ENCODE measurements at places on chromosomes 16 and 17.

GRCh38 chr16:78122774-78123315 lies 23.4 kb downstream of the WWOX start:
- DNase-seq = peak; percentile 11

- no peak for DNase-seq
These were observed 335.8 kb downstream of the WWOX start for GRCh38 chr16:78435260-78435659.

GRCh38 chr17:68437979-68438822 lies 19.1 kb downstream of the WIPI1 start:
- no peak for DNase-seq

DNA sequence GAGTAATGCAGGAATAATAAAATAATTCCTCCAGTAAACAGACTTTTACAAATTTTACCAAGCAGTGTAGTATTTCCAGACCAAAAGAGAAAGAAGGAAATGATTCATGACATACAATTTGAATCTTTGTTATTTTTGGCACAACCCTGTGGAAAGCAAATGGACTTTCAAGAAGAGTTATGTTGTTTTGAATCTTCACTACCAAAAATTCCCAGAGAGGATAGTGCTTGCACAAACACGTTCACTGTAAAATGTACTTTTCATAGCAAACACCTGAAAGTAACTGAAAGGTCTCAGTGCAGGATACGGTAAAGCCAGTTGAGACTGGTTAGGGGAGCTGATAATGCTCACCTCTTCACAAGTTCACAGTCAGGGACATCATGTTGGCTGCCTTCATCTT lies 107.1 kb downstream of the USP22 start:
- peak; percentile 37 for DNase-seq

- no peak for DNase-seq
These were observed 42.9 kb upstream of the C16orf78 start for GRCh38 chr16:49330562-49331201.

DNA sequence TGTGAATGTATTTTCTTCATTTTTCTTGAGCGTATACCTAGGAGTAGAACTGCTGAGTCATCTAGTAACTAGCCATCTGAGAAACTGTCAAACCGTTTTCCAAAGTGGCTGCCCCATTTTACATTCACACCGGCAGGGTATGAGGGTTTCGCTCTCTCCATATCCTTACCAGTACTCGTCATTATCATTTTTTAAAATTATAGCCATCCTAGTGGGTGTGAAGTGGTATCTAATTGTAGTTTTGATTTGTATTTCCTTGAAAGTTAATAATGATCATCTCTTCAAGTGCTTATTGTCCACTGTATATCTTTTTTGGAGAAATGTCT lies 6.0 kb downstream of the RNF157 start:
- DNase-seq = no peak

GRCh38 chr17:17926840-17927449 lies 45.3 kb downstream of the TOM1L2 start:
- DNase-seq = no peak

- no peak for DNase-seq
These were observed 154.5 kb downstream of the PARN start for GRCh38 chr16:14475370-14476139.

GRCh38 chr16:83958137-83958845 lies 5.3 kb downstream of the OSGIN1 start:
- DNase-seq = no peak

Data from AG09309 (cell line).